ENCODE measurements at places on chromosomes 5 and 9.

DNA sequence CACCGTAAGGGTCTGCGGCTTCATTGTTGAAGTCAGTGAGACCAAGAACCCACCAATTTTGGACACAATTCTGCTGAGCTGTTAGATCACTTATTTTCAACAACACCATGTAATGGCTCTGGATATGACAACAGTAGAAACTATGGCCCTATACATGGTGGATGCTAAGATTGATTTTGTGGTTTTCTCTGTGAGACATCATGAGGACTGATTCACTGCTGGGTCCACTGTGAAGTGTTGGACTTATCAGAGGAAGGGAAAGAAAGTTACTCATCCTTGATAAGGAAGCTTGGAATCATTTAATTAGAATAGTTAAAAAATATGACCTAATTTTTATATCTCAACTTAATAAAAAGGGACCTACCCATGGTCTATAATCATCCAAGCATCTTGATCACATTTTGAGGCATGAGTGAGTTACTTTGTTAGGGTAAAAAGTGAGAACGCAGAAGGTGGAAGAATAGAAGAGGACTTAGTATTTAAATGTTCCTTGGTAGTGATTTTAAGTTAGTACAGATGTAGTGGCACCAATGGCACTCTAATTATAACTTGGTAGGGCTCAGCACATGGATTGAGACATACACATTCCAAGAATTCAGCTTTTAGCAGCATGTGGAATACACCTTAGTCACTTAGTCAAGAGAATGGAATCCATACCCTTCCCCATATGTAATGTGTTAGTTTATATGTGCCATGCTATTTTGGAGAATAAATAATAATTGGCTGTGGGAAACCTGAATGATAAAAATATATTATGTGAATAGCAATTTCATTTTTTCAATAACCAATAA is 123.5 kb upstream of the CD180 start:
- no peak for DNase-seq

GRCh38 chr5:90932052-90932699 is 373.6 kb downstream of the ADGRV1 start:
- no peak for DNase-seq

GRCh38 chr5:112885001-112885400 is 23.9 kb downstream of the SRP19 start:
- no peak for DNase-seq

DNA sequence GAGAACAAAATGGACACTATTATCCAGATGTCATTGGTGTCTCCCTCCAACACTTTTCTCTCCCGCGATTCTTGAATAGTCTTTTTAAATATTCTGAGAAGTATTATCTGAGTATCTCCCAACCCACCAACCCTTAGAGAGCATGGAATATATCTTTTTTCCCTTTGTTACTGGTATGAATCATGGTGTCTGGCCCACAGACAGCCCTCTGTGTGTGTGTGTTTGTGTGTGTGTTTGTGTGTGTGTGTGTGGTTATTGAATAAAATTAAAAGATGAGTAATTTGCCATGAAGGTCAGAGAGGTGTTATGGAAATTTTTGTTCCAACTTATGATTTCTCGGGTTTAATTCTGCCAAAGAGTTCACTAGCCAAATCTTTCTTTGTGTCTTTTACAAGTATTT is 47.7 kb downstream of the CAMK4 start:
- DNase-seq, result no peak

- DNase-seq, result no peak
These were observed 612 bp upstream of the ATG10 start for GRCh38 chr5:81971111-81971711.

DNA sequence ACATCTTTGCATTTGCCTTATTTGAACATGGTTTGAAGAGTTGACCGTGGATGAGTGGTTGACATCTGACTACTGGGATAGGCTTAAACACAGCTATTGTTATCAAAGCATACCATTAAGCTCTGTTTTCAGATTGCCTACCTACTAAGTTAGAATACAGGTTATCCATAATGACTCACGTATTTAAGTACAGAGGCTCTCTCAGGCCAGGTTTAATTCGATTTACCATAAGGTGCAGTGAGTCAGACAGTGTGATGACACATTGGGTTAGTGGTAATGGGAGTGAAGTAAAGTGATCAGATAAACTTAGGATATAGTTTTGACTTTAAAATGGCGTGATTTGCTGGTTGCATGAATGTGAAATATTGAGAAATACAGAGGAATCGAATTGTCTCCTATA is 732.0 kb upstream of the CTNND2 start:
- no peak for DNase-seq

- DNase-seq, result no peak
These were observed at the start of gene PCDH1 for GRCh38 chr5:141878186-141878710. PCDH1 (minus strand) TSS chr5:141878410; CDS start chr5:141878262, 148 bp downstream.

GRCh38 chr9:134860510-134860909 is 20.1 kb upstream of the FCN2 start:
- no peak for DNase-seq

DNA sequence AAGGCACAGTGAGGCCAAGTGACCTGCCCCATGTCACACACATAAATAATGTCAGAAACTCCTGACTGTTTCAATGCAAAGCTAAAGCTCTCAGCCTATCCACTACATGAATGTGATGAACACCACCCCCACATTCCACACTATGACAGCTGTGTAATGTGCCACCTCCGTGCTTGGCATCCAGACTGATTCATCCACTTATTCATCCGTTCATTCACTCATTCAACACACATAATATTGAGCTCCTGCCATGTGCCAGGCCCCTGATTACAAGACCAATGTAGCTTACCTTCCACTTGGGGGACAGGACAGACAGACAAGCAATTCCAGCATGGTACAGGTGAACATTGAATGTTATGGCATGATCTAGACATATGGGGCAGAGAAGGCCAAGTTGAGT is 46.2 kb upstream of the FABP6 start:
- no peak for DNase-seq

DNA sequence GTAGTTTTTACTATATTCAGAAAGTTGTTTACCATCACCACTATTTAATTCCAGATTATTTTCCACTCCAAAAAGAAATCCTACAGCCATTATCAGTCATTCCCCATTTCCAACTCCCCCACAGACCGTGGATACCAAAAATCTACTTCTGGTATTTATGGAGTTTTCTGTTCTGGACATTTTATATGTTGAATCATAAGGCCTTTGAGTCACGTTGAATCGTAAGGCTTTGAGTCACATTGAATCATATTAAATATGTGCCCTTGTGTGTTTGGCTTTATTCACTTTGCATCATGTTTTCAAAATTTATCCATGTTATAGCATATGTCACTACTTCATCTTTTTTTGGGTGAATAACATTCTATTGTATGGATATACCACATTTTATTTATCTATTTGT is 454.1 kb upstream of the NUDT12 start:
- no peak for DNase-seq
